Sigmoid colon (tissue), 7 donors: ENCODE measurements at places on chromosomes 2 and 18.

DNA sequence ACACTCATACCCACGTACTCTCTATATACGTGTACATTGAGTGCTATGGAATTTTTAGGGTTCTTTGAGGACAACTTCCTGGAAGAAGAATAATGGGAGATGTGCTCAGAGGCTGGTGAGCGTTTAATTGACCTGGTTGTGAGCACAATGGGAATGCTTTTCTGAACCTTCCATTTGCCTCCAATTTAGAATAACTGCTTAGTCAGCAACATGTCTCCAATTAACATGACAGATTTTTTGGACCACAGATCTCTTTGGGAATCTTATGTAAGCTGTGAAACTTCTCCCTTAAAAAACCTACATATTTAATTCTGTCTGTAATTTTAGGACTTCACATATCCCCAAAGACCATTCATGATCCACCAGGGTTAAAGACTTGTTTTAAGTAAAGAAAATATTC lies 166.7 kb upstream of the TNP1 start:
- no peaks in the 10 kb centered on the region for H3K27me3 ChIP-seq
- DNase-seq = no peak
- H3K36me3 ChIP-seq = no peaks in the 10 kb centered on the region
- no peaks in the 10 kb centered on the region for H3K4me1 ChIP-seq
- H3K4me3 ChIP-seq = no peak overlapping the region

GRCh38 chr2:166091439-166091838 lies 36.4 kb downstream of the SCN1A start:
- DNase-seq = no peak
- no peaks in the 10 kb centered on the region for H3K27me3 ChIP-seq
- H3K27ac ChIP-seq = no peak overlapping the region
- H3K36me3 ChIP-seq = no peaks in the 10 kb centered on the region
- H3K4me1 ChIP-seq = no peaks in the 10 kb centered on the region
- H3K4me3 ChIP-seq = no peak overlapping the region

- H3K36me3 ChIP-seq = no peaks in the 10 kb centered on the region
- no peak overlapping the region for H3K4me3 ChIP-seq
- peaks cover 9% of the 10 kb centered on the region for H3K4me1 ChIP-seq
- no peaks in the 10 kb centered on the region for H3K27me3 ChIP-seq
- no peak for DNase-seq
Observed at GRCh38 chr2:210611466-210611865, 55.1 kb downstream of the CPS1 start.

DNA sequence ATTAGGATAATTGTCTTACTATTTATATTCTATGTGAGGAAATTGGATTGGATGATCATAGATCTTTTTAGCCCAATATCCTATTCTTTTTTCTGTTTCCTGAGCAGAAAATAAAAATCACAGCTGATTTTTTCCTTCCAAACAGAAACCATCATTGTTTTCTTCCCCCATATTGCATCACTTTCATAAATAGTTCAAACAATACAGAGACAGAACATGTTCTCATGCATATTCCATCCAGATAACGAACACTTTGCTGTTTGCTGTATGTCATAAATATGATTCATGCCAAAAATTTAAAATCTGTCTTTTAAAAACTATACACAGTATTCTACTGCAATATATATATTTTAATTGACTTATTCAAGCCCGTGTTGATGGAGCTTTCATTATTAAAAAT lies 22.0 kb upstream of the RALBP1 start:
- no peaks in the 10 kb centered on the region for H3K4me1 ChIP-seq
- DNase-seq = no peak
- no peaks in the 10 kb centered on the region for H3K36me3 ChIP-seq
- no peaks in the 10 kb centered on the region for H3K27me3 ChIP-seq
- no peak overlapping the region for H3K27ac ChIP-seq

GRCh38 chr18:41875094-41875780 lies 79.8 kb upstream of the PIK3C3 start:
- no peaks in the 10 kb centered on the region for H3K36me3 ChIP-seq
- H3K27me3 ChIP-seq = no peaks in the 10 kb centered on the region
- no peak for DNase-seq
- no peaks in the 10 kb centered on the region for H3K4me1 ChIP-seq
- no peak overlapping the region for H3K4me3 ChIP-seq

DNA sequence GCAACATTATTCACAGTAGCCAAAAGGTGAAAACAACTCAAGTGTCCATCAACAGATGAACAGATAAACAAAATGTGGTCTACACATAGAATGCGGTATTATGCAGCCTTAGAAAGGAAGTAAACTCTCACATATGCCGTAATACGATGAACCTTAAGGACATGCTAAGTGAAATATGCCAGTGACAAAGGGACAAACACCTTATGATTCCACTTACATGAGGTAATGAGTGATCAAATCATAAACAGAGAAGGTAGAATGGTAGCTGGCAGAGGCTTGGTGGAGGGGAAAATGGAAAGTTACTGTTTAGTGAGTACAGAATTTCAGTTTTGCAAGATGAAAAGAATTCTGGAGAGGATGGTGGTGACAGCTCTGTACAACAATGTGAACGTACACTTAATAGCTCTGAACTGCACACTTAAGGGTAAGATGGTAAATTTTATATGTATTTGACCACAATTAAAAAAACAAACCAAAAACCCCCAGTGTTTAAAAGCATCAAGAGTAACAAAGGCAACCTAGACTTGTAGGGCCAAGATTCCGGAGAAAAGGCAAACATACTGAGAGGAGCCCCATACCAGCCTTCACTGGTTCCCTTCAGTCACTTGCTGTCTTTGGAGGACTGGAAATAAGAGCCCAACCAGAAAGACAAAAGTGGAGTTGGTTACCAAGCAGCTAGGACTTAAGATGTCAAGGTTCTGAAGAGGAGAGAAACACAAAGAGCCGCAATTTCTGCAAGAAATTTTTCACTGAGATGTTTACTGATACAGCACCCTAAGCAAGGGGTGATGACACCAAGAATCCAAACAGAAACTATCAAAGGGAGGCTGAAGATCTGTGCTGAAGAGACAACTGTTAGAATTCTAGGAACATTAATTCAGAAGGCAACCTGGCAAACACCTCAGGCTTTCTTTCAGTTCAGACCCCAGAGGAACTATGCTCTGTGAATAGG lies 61.3 kb downstream of the CUL3 start:
- H3K36me3 ChIP-seq = no peaks in the 10 kb centered on the region
- H3K27ac ChIP-seq = no peak overlapping the region
- H3K4me1 ChIP-seq = peaks cover 67% of the 10 kb centered on the region
- no peak for DNase-seq
- H3K27me3 ChIP-seq = no peaks in the 10 kb centered on the region

DNA sequence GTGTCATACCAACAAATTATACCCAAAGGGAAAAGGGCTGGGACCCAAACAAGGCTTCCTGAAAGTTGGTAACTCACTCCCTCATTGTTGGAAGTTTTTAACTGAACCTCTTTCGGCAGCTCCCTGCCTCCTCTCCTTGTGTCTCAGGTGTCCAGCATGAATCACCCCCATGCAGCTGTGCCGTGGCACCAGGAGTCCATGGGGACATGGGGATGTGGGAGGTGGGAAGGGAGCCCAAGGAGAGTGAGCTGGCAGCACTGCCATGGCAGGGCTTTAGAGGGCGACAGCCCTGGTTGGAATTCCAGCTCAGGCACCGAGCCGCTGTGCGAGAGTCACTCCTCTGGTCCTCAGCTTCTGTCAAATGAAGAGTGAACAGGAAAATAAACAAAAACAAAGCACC lies 12.5 kb upstream of the GYPC start:
- H3K36me3 ChIP-seq = no peaks in the 10 kb centered on the region
- no peak overlapping the region for H3K27ac ChIP-seq
- H3K4me3 ChIP-seq = no peak overlapping the region
- no peaks in the 10 kb centered on the region for H3K4me1 ChIP-seq
